Mesothelial cell of epicardium (in vitro differentiated cells): ENCODE measurements at places on chromosomes 13 and 19.

DNA sequence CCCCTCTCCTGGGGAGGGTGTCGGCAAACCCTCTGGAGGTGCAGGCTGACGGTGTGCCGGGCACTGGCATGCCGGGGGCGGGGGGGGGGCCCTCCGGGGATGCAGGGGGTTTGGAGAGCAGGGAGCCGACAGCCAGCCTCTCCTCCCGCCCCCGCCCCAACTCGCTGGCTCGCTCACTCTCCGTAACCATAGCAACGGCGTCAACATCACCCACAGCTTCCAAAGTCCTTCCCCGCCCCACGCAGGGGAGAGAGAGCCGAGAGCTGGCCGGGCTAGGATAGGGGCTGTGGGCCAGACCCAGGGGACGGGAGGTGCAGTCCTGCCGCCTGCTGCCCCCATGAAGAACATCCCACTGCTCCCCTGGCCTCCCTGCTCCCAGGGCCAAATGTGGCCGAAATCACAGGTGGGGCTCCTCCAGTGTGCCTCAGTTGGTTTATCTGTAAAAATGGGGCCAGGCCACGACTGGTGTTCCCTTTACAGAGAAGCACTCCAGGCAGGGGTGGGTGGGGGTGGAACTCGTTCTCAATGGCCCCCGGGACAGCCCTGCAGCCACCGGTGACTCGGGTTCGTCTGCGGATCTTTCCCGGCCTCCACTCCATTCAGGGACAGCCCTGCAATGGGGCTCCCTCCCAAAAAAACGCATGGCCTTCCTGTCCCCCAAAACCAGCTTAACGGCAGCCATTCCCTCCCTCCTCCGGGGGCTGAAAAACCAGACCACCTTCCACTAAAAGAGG lies 3.2 kb downstream of the KLF16 start:
- DNase-seq, result peak; percentile 69

DNA sequence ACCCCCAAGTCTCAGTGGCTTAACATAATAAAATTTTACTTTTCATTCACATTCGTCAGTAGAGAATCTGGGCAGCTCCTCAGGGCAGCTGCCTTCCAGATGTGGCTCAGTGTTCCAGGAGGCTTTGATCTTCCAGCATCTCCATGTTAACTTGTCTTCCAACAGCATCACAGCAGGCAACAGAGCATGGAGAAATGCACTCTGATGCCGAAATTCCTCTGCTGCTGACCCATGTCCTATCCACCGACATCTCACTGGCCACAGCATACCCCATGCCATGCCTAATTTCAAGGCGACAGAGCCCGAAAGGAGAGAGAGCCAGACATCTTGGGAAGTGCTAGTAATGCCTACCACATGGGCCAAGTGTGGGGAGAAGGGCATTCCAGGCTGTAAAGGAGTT lies 64.9 kb upstream of the MEDAG start:
- no peak for DNase-seq

DNA sequence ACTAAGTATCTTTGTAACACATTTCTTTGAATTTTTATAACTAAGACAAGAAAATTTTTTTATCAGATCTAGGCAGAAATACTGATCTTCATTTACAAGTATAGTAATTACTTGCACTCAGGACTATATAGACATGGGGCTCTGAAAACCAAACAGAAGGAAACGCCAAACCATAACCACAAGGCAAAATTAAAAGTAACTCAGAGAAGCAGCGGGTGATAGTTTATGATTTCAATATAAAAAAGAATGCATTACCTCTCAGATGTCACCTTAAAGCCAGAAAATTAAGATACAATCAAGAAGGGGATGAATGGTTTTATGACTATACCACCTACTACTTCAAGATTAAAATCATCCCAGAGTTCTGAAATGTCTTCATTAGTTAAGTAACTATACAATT lies 6.7 kb downstream of the SHISA2 start:
- no peak for DNase-seq

GRCh38 chr19:44927746-44928145 lies 13.3 kb downstream of the APOC1 start:
- no peak for DNase-seq

DNA sequence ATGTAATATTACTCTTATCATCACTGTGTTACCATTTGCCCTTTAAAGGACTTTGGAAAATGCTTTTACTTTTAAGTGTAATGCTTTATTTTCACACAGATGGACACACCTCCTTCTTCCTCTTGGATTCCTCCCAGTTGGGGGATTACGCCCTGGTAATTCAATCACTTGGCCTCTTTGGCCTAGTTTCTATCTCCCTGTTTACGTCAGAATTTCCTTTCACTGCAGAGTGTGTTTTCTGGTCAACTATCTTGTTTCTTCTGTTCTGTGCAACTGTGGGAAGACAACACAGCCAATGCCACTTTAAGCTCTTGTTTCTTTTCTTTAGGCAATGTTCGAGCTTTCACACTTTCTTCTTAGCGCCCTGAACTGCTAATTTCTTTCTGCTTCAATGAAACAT lies 257.3 kb upstream of the MAB21L1 start:
- DNase-seq, result no peak
